ENCODE measurements at places on chromosomes 2 and 18.
A peak's percentile ranks its signal among the peaks of the same experiment; 100 is the strongest.

- no peak for DNase-seq
Observed at GRCh38 chr2:206471524-206472062, 28.3 kb downstream of the ADAM23 start.

GRCh38 chr2:236935083-236935482 lies 150.6 kb upstream of the COPS8 start:
- no peak for DNase-seq

DNA sequence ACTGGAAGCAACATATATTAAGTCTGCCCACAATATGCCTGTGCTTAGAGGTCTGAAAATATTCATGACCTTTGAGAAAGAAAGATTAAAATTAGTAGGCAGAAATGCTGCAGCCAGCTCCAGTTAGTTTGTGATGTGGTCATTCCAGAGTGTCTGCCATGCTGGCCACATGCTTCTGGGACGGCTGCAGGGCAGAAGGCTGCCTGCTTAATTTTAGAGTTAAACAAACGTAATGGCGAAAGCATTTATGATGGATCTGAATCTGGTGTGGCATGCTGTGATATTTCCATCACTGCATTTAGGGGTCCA lies 95.4 kb downstream of the FHOD3 start:
- no peak for DNase-seq

DNA sequence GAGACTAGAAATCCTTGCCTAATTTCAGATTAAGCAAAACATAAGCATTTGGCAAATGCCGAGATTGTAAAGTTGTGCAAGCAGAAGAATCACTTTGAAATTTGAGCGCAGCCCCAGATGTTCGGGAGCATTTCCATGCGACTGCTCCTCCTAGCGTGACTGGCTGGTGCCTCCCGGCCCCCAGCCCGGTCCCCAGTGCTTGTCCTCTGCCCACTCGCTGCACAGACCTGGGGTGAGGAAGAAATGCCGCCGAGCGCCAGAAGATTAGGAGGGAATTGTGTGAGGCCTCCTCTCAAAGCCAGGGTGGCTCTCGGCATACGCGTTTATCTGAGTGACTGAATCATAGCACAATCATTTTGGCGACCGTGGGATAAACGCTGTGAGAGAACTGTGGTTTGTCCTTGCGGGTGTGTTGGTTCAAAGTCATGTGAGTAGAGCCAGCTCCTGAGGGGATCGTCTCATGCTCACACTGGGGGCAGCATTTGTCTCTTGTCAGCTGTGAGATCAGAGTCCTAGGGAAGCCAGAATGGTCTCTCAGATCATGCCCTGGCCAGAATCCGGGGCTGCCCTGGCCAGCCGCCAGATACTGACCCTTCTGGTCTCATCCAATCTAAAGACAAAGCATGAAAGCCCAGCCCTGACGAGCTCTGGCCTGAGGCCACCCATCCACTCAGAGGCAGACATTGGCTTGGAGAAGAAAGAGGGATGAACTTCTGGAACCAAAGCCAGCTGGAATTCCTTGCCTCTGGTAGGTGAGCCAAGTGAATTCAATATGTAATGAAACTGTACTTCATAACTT lies 189.3 kb downstream of the SH3RF3 start:
- peak; percentile 69 for DNase-seq

- no peak for DNase-seq
Observed at GRCh38 chr2:176212276-176212675, 23.8 kb downstream of the HOXD1 start.

DNA sequence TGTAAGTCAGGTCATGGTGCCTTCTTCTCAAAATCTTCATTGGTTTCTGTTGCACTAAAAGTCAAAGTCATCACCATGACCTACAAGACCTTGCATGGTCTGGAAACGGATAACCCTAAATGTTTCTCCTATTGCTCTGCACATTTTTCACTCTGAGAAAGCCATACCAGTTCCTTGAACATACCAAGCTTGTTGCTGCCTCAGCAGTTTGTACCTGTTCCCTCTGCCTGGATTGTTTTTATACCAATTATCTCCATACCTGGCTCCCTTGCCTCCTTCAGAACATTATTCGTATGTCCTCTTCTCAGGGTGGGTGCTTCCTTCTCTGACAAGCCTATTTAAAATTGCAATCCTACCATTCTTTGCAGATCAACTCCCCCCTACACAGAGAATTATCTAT lies 498.4 kb downstream of the DSC3 start:
- no peak for DNase-seq

GRCh38 chr18:56255381-56255780 lies 383.0 kb downstream of the TXNL1 start:
- DNase-seq: no peak

DNA sequence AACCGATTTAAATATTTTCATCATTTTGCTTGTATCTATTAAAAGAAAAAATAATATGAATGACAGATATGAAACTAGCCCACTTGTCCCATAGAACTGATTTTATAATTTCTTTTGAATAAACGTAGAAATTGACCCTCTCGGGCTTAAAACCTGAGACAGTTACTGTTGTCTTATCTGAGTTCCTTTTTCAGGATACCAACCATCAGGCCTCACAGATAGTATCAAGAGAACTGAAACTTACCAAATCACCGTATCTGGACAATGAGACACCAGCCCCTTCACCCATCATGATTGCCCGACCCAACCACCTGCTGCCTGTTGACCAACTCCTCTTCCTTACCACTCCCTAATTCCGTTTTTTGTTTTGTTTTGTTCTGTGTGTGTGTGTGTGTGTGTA lies 53.7 kb downstream of the LCLAT1 start:
- DNase-seq: no peak

GRCh38 chr2:105338020-105338385 lies 663 bp downstream of the C2orf49 start:
- no peak for DNase-seq
